ENCODE measurements at places on chromosomes 5 and 9.

- DNase-seq, result no peak
Measured at GRCh38 chr5:6573651-6574101, 59.2 kb downstream of the NSUN2 start.

DNA sequence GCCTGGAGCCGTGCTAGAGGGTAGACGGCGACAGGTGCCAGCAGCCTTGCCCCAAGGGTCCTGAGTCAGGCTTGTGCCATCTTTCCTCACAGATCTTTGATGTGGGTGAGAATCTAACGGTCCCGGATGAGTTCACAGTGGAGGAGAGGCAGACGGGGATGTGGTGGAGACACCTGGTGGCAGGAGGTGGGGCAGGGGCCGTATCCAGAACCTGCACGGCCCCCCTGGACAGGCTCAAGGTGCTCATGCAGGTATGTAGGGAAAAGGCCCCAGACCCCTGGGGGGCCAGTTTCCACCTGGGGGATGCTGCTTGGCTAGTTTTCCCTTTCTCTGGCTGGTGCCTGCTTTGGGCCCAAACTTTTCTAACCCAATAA lies 24.0 kb downstream of the PTGES2 start:
- no peak for DNase-seq

DNA sequence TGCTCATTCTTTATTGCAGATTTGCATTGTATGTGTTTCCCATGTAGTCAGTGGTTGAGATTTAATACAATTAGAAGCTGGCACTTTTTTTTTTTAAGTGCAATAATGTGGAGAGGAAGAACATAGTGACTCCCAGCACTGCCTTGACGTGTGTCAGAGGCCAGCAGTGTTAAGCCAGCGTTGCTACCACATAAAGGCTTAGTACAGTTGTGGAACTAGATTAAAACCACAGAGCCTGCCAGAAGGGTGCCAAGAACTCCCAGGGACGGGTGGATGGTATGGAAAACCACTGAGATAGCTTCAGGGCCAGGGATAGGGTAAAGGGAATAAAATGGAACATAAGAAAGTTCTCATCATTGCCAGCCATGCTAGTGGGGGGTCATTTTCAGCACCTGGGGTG lies 142.9 kb downstream of the TRIO start:
- no peak for DNase-seq

- no peak for DNase-seq
Measured at GRCh38 chr5:111929261-111929660, 172.3 kb upstream of the NREP start.

- DNase-seq, result peak; percentile 29
Measured at GRCh38 chr9:80707120-80707519, 982.2 kb downstream of the TLE1 start.

GRCh38 chr9:96486386-96487028 lies 36.5 kb downstream of the HABP4 start:
- DNase-seq, result peak; percentile 56

- DNase-seq, result no peak
Measured at GRCh38 chr5:127694518-127695171, 8.5 kb upstream of the CCDC192 start.

GRCh38 chr5:56415356-56415765 lies 182.2 kb upstream of the ANKRD55 start:
- DNase-seq, result peak; percentile 2

- peak; percentile 59 for DNase-seq
Measured at GRCh38 chr5:157870837-157871834, 12.2 kb upstream of the CLINT1 start.

DNA sequence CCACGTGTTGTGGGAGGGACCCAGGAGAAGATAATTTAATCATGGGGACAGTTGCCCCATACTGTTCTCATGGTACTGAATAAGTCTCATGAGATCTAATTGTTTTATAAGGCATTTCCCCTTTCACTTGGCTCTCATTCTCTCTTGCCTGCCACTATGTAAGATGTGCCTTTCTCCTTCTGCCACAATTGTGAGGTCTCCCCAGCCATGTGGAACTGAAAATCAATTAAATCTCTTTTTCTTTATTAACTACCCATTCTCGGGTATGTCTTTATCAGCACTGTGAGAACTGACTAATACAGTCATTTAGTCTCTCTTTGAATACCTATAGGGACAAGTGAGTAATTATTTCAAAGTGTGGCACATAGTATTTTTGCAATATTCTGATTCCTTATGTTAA lies 269.2 kb upstream of the SMARCA2 start:
- no peak for DNase-seq

- DNase-seq, result no peak
Measured at GRCh38 chr5:73379435-73379834, 69.1 kb downstream of the FOXD1 start.

- no peak for DNase-seq
Measured at GRCh38 chr9:87873607-87874303, 8.9 kb upstream of the SPATA31E1 start.

GRCh38 chr9:78038620-78039300 lies 7.1 kb upstream of the GNAQ start:
- DNase-seq, result no peak

DNA sequence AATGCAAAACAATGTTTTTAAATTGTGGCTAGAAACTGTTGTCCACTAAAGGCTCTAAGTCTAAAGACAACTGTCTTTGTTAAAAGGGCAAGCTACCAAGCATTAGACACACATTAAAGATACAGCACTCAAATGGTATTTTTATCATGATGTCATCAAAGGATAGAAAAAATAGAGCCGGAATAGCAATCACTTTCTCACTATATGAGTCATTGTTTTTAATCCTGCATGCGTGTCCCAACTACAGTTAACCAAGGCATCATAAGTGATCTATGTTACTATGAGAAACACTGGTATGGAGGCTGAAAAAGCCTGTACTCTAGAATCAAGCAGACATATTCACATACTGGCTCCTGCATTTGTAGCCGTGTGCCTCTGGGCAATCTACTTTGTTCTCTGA lies 1.9 kb upstream of the PJA2 start:
- peak; percentile 91 for DNase-seq

- DNase-seq, result no peak
Measured at GRCh38 chr9:94655739-94656138, 16.4 kb upstream of the FBP1 start.

DNA sequence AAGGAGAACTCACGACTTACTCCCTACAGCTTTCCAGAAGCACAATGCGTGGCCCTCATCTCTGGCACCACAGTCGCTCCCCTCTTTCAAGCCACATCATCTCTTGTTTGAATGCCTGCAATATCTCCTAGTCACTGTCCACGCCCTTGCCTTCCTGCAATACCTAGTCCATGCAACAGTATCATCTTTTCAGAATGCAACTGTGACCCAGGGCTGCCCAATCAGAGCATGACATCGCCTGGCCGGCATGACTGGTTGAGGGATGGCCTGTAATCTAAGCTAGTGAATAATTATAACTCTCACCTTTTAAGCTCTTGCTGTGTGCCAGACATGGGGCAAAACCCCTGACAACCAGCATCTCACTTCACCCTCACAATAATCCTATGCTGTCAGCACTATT lies 52.5 kb upstream of the CPEB4 start:
- no peak for DNase-seq

DNA sequence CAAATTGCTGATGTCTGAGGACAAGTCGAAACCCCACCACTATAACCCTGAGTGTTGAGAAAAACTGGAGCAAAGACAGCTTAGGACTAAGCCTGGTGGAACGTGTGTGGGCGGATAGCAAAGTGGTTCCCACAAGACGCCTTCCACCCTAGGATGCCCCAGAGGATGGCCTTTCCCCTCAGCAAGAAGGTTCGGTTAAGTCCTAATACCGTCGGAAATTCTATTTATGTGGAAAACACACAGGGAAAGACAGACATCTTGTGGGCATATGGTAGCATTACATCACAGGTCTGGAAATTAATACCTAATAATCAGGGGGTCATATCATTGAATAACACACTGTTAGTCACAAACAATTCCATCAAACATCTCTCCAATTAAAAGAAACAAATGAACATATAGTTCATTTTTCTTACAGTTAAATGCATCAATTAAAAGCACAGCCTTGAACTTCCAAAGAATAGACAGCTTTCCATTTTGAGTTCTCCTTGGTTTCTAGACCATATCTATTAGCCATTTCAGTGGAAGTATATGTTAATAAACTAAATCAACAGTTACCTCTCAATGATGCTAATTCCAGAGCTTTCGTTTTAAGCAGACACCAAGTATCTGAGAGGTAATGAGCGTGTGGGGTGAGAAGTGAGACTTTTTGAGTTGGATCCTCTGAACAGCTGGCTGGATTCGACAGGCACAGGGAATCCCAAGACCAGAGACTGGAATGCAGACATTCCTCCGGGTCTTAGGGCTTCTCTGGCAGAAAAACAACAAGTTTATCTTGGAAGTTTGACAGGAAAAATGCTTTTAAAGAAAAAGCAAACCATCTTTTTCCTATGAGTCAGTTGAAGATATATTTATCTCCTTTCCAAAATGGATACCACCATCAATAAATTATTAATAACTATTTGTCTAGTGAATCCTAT lies 2.9 kb upstream of the ICE1 start:
- peak; percentile 94 for DNase-seq

- peak; percentile 49 for DNase-seq
Measured at GRCh38 chr5:119347991-119348390, 7.8 kb upstream of the TNFAIP8 start.

- no peak for DNase-seq
Measured at GRCh38 chr5:155087036-155087435, 73.5 kb downstream of the KIF4B start.

GRCh38 chr5:123427281-123427680 lies 4.1 kb upstream of the CEP120 start:
- no peak for DNase-seq

DNA sequence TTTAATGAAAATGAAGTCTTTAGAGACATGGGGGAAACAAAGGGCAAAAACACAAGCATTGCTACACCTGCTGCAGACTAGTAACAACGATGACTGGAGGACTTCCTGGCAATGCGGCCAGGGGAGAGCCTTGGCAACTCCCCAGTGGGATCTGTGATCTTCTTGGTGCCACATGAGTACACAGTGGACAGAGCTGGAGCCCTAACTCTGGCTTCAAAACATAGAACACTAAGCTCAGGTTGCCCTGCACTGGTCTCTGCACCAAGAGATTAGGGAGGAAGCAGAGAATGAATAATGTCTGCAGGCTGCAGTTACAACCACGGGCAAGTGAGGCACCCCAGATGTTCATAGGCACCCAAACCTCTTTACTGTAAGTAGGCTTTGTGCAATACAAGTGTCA lies 91.1 kb downstream of the MRPS27 start:
- no peak for DNase-seq

- no peak for DNase-seq
Measured at GRCh38 chr5:96876292-96876850, at the start of gene ERAP2. ERAP2 (plus strand) TSS chr5:96876500; CDS start chr5:96879686, 3,186 bp downstream.

- DNase-seq, result peak; percentile 89
Measured at GRCh38 chr5:61327760-61328753, 4.0 kb upstream of the ZSWIM6 start.

DNA sequence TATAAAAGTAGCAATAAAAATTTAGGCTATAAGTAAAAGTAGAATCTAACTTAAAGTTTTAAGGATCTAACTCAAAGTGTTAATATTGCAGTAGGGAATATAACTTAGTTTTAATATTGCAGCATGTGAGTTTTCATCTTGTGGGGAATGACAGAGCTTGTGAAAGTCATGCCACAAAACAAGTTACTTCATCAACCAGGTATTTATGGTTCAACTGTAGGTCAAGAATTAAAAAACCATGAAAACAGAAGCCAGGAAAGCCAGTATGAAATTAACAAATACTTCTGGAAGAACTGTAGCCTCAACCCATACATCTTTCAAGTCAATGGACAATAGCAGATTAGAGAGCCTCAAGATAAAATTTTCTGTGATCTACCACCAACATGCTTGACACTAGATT lies 19.0 kb downstream of the HMGCS1 start:
- no peak for DNase-seq

DNA sequence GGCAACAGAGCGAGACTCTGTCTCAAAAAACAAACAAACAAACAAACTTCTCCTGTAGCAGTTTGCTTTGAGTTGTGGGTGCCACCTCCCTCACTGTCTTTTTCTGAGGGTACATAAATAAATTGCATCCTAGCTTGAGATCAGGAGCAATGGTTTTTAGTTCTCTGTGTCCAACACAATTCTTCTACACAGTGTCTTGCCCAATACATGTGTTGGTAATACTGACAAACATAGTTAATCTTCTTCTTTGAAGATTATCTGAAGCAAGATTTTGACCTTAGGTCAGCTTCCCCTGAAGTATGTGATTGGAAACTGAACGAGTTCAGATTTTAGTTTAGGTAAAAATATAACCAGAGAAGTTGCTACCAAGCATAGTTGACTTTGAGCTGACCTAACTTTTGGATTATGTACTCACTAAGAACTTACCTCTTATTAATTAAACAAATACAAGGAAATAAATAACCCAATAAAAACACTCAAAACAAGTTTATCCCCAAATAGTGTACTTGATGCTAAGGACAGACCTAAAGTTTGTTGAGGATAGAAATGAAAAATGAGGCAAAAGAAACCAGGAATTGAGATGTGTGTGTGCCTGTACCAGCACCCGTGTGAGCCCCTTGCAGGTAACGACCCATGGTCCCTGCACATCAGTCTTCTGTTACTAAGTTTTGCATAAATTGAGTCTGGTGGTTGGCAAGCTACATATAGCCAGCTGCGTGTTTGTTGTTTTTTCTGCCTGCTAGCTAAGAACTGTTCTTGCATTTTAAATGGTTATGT lies 16.2 kb downstream of the TJP2 start:
- DNase-seq, result no peak

- no peak for DNase-seq
Measured at GRCh38 chr9:106421772-106422171, 441.2 kb upstream of the ZNF462 start.

DNA sequence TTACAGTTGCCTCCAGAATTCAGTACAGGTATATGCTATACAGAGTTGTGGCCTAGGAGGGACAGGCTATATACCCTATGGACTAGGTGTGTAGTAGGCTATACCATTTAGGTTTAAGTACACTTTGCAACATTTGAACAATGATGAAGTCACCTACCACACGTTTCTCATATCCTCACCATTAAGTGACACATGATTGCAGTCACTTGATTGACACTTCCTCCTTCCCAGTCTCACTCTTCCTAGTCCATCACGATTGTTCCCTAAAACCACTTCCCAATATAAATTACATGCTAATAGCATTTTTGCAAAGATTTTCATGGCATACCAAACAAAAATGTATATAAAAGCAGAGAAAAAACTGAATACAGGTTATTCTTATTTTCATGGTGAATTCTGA lies 312.2 kb downstream of the EPB41L4A start:
- no peak for DNase-seq

- DNase-seq, result no peak
Measured at GRCh38 chr5:35557748-35558147, 59.9 kb upstream of the SPEF2 start.

DNA sequence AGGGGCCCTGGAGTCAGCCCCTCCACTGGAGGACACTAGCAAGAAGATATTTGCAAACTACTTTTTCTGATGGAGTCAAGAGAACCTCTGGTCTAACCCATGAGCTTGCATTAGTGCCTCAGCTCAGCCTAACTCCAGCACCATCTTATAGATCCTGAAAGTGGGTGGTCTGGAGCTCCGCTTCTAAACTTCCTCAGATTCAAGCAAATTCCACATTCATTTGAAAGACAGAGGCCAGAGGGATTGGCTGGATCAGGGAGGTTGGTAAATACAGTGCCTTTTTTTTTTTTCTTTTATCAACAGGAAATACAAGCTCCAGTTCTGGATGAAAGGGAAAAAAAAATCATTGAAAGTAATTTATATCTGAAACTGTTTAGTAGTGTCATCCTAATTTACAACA lies 99.9 kb downstream of the ENC1 start:
- DNase-seq, result no peak

GRCh38 chr5:73272351-73272750 lies 99.4 kb downstream of the TMEM174 start:
- no peak for DNase-seq

- no peak for DNase-seq
Measured at GRCh38 chr5:345404-346195, 24.1 kb downstream of the AHRR start.

Data from skeletal muscle cell (primary cell).